ENCODE measurements at places on chromosomes 13 and 19.
A peak's percentile ranks its signal among the peaks of the same experiment; 100 is the strongest.

DNA sequence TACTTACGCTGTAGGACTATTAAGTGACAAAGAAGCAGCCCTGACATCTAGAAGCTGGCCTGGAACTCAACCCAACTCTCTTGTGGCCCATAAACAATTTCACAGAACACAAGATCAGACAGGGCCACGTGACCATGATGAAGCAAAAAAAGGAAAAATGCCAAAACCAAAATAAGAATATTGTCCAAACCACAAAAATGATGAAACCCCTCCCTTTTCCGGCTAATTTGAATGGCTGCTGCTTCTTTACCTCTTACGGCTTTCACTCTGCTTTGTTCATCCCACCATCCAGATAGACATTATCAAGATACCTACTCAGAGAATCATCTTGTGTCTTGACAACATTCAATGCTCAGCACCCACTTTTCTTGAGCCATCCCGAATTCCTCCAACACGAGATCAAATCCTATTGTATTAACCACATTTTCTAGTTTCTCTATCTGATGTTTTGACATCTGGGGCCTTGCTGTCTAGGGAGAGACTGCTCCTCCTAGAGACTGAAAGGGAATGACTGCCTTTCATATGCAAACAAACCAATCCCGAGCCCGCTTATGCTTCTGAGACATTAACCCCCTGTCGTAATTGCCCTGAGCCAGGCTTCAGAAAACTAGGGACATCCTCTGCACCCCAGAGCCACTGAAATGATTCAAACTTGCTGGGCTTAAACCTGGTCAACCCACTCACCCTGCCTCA, 186.3 kb downstream of the TDRD3 start:
- no peak for DNase-seq

DNA sequence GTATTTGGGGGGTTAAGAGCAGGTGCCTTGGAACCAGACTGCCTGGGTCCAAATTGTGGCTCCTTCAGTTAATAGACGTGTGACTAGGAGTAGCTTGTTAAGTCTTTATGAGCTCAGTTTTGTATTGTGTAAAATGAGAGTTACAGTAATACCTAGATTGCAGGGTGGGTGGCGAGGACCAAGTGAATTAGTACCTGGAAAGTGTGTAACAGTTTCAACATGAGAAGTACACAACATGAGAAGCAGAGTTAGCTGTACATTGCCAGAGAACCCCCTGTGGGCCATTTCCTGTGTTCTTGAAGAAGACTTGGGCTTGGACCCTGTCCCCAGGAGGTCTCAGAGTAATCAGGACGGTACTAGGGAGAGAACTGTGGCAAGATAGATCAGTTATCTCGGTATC, 36.8 kb downstream of the PPP2R1A start:
- DNase-seq = no peak

- no peak for DNase-seq
Measured at GRCh38 chr19:46466536-46467196, 4.7 kb downstream of the PNMA8A start.

- no peak for DNase-seq
Measured at GRCh38 chr19:57269515-57270250, 10.6 kb upstream of the ZNF460 start.

GRCh38 chr13:43732726-43733125, 54.0 kb downstream of the ENOX1 start:
- DNase-seq = no peak

DNA sequence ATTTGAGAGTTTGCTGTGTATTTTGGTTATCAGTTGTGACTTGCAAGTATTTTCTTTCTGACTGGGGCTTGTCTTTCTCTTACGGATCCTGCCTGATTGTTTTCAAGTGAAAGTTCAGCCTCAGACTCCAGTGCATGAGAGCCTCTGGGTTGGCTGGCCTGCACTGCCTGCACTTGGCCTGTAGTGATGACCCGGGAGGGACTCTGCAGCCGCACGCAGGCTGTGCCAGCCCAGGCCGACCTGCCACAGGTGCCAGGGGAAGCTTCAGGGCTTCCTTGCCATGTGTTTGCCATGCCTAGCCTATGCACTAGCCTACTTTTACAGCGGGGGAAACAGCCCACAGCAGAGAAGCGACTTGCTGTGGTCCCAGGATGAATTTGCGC, 77.0 kb downstream of the KDM4B start:
- DNase-seq = no peak

DNA sequence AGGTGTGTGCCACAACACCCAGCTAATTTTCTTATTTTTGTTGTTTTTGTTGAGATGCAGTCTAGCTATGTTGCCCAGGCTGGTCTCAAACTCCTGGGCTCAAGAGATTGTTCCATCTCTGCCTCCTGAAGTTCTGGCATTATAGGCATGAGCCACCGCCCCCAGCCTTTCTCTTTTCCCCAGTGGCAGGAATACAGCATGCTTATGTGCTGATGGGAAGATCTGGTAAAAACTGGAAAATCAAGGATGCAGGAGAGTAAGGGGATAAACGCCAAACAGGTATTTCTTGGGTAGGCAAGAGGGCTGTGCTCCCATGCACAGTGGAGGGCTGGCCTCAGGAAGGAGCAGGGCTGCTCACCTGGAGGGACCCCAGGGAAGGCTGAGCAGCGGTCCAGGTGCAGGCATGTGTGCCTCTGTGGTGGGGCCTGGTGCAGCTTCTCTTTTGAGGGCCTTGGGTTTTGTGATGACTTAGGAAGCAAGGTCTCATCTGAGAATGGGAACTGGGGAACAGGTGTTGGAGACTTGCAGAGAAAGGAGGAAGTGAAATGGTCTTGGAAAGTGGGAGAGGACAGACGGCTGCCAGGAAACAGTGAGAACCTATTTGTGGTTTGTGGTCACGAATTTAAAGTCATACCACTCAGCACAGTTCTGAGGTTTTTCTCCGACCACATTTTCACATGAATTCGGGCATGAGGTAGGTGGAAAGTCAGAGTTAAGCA, 106.5 kb downstream of the TEX26 start:
- peak; percentile 86 for DNase-seq

DNA sequence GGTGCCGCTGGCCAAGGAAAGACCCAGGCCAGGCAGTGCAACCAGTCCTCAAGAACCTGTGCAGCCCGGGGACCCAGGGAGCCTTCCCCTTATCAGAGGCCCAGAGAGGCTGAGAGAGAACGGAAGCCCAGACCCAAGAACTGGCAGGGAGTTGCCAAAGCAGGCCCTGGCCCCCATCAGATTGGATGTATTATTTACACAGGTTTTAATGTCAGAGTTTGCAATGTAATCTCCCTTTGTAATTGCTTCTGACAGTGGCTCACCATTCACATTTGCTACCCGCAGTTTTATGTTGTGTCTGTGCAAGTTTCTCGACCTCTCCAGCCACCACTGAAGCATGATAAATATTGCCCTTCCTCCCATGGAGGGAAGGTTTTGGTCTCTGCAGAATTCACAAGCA, 660.9 kb downstream of the LIG4 start:
- no peak for DNase-seq

GRCh38 chr13:24106429-24106828, 54.1 kb upstream of the SPATA13 start:
- no peak for DNase-seq

DNA sequence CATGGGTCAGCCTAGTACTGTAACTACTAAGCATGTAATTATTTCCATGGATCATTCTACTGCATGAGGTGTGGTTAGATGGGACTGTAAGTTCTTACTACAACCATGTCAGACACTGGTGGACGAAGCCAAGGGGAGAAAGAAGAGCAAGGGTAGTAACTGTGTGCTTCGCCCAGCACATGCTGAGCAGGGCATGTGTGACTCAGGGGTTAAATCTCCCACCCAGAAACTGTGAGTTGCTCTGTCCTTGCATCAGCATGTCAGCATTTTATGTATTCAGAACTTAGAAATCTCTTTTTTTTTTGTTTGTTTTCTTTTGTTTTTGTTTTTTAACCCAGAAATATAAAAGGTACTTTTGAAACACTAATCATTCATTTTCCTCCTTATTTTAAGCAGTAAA, 436.6 kb upstream of the KLF12 start:
- no peak for DNase-seq

DNA sequence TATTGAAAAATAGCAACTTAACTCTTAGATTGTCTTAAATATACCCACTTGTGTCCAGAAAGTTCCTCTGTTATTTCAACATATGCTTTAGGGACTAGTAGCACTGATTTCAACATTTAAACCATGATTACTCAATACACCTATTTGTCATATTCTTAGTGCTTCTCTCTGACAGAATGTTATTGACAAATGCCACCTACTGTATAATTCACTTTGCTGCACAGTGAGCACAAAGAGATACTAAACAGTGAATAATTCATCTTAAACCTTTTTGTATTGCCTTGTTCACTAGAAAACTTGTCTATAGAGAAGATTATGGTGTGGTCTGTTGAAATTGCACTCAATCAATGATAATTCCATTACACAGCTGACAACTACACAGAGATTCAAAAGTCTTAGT, 692.6 kb downstream of the PCDH17 start:
- DNase-seq = no peak

GRCh38 chr19:2033825-2034159, 17.3 kb downstream of the MKNK2 start:
- no peak for DNase-seq

- DNase-seq = no peak
Measured at GRCh38 chr19:29787281-29787680, 24.5 kb upstream of the CCNE1 start.

- no peak for DNase-seq
Measured at GRCh38 chr19:50199259-50199555, 4.2 kb upstream of the MYH14 start.

- peak; percentile 19 for DNase-seq
Measured at GRCh38 chr13:94494026-94494425, 14.5 kb upstream of the DCT start.

- no peak for DNase-seq
Measured at GRCh38 chr13:106302843-106303242, 232.6 kb downstream of the EFNB2 start.

DNA sequence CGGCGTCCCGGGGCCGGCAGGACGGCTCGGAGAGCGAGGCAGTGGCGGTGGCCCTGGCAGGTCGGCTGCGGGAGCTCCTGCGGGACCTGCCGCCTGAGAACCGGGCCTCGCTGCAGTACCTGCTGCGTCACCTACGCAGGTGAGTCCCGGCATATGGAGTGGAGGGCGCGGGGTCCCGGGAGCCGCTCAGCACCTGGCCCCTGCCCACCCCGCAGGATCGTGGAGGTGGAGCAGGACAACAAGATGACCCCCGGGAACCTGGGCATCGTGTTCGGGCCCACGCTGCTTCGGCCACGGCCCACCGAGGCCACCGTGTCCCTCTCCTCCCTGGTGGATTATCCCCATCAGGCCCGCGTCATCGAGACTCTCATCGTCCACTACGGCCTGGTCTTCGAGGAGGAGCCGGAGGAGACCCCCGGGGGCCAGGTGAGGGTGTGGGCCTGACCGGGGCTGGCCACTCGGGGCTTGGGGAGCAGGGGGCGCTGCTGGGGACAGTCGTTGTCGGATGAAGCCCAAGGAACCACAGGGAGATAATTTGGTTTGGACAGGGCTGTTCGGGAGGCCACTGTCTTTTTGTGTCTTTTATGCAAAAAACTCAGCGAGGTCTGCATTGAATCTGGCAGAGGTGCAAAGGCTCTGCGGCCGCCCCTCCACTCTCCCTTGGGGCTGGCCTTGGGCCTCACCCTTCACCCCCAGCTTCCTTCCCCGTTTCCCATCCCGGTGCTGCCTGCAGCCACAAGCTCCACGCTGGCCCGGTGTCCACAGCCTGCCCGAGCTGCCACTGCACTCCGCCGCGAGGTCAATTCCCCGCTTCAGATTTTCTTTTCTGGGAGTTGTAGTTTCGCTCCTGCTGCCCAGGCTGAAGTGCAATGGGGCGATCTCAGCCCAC, 12.0 kb downstream of the POLR2E start:
- DNase-seq = no peak

Measured in Jurkat, Clone E6-1 (cell line).